ENCODE measurements at places on chromosomes 2 and 18. TPM values are rescaled to one million over a fixed set of nuclear protein-coding genes. Genes with fewer than 3 reads are reported as not detected.

The FOXI3 gene
- not detected for total RNA-seq

The SERPINB4 gene
- total RNA-seq, result not detected

DNA sequence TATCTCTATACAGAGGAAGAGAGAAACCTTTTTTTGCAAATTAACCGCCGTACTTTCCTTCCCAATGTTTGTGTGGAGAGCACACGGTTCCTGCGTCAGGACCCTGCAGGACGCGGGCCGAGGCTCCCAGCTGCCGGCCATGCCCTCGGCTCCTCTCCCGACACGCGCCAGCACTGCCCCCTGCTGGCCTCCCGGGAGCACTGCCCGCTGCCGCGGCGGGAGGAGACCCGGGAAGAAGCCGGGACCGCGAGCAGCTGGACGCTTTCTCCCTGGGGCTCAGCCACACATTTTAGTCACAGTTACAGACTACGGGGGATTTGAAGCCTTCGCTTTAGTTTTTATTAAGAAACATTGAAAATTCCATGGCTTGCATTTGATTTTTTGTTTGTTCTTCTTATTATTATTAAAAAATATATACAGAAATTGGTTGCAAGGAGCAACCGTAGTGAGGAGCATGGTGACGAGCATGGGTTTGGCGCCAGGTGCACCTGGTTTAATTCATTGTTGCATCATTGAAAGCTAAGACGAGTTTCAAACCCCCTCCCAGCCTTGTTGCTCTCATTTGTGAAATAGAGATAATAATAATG lies 401.2 kb downstream of the GALR1 start:
- H3K27ac ChIP-seq, result no peak overlapping the region
- peaks cover 9% of the 10 kb centered on the region for H3K27me3 ChIP-seq
- DNase-seq, result peak; percentile 89
- H3K36me3 ChIP-seq, result no peaks in the 10 kb centered on the region

- H3K4me1 ChIP-seq, result no peaks in the 10 kb centered on the region
- no peak overlapping the region for H3K27ac ChIP-seq
- no peaks in the 10 kb centered on the region for H3K27me3 ChIP-seq
- H3K4me3 ChIP-seq, result no peak overlapping the region
- no peak for DNase-seq
- H3K36me3 ChIP-seq, result no peaks in the 10 kb centered on the region
These were observed 176.0 kb downstream of the UXS1 start for GRCh38 chr2:106018141-106018540.

DNA sequence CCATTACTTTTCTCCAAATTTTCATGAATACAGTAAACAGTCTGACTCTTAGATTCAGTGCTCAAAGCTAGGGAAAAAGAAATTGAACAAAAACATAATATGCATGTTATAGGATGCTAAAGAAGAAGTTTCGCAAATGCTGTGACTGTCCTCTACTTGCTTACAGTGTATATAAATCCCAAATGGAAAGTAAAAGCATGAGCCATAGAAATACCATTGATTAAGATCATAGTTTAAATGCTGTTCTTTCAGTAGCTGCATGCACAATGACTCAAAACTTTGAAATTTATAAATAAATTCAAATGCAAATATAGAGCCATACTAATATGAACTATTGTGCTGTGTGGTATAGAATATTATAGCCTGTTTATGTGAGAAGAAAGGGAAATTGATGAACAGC lies 1113.9 kb upstream of the ACVR2A start:
- H3K36me3 ChIP-seq, result no peaks in the 10 kb centered on the region
- H3K4me1 ChIP-seq, result no peaks in the 10 kb centered on the region
- no peak overlapping the region for H3K4me3 ChIP-seq
- no peaks in the 10 kb centered on the region for H3K27me3 ChIP-seq
- no peak overlapping the region for H3K27ac ChIP-seq

GRCh38 chr2:46335391-46336282 lies 38.4 kb downstream of the EPAS1 start:
- no peaks in the 10 kb centered on the region for H3K27me3 ChIP-seq
- H3K4me3 ChIP-seq, result no peak overlapping the region
- H3K27ac ChIP-seq, result peak overlapping the region; percentile 74
- peaks cover 95% of the 10 kb centered on the region for H3K4me1 ChIP-seq
- no peaks in the 10 kb centered on the region for H3K36me3 ChIP-seq

DNA sequence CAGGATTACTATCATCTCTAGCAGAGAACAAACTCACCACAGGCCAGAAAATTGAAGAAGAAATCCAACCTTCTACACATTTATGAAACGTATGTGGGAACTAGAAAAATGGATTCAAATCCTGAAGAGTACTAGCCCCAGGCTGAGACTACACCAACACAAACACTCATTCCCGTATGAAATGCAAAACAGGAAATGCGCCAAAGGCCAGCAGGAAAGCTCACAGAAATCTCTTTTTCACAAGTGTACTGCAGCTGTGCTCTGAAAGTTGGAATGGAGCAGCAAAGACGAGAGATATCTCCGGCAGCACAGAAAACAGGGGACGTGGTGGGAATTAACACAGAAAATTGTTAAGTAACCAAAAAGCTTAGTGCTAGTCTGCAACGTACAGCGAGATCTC lies 913.5 kb downstream of the TDRD15 start:
- no peaks in the 10 kb centered on the region for H3K4me1 ChIP-seq
- H3K27ac ChIP-seq, result no peak overlapping the region
- H3K4me3 ChIP-seq, result no peak overlapping the region

DNA sequence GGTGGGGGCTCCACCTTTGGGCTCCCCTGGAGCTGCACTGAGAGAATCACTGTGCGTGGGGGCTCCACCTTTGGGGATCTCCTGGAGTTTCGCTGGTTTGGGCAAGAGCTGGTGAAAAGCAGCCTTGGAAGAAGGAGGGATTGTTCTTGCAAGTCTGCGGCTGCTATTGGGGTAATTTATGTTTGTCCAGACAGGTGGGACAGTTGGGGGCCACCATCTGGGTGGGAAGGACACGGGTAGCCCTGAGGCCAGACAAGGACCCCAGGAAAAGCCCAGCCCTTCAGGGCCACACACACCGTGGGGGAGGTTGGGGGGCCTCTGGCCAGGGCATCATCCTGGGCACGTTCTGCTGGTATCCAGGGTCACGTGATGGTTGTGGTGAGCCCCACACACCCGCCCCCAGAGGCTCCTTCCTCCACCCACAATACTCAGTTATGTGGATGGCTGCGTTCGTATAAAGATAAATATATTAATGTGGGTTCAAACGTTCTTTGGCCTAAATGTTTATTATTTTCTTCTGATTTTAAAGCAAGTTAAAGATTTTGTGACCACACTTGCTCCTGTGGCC lies 47.7 kb downstream of the TPO start:
- H3K27me3 ChIP-seq, result no peaks in the 10 kb centered on the region
- H3K4me3 ChIP-seq, result no peak overlapping the region
- DNase-seq, result no peak
- no peaks in the 10 kb centered on the region for H3K36me3 ChIP-seq

DNA sequence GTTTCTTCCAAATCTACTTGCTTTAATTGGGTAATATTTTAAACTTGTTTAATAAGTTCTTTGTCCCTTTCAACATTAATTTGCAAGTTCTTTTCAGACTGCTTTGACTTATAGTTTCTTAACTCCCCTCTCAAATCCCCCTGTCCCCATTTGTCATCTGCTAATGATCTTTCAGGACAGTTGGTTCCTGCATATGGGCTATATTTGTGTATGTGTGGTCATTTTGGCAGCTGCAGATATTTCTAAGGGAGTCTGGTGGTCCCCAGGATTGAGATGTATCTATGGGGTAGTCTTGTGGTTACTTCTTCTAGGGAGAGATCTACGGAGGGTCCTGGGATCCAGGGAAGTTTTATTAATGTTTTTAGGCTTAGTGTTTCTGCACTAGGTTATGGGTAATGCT lies 120.6 kb upstream of the SP3 start:
- H3K27me3 ChIP-seq, result no peaks in the 10 kb centered on the region
- H3K4me1 ChIP-seq, result no peaks in the 10 kb centered on the region
- no peak overlapping the region for H3K27ac ChIP-seq
- no peak for DNase-seq

GRCh38 chr2:226887940-226888339 lies 52.1 kb downstream of the RHBDD1 start:
- H3K4me1 ChIP-seq, result no peaks in the 10 kb centered on the region
- no peak overlapping the region for H3K27ac ChIP-seq
- no peaks in the 10 kb centered on the region for H3K36me3 ChIP-seq
- no peaks in the 10 kb centered on the region for H3K27me3 ChIP-seq
- no peak for DNase-seq

Measured in spleen (tissue), 13 donors.